ENCODE measurements at places on chromosomes 4 and X.
A peak's percentile ranks its signal among the peaks of the same experiment; 100 is the strongest.

DNA sequence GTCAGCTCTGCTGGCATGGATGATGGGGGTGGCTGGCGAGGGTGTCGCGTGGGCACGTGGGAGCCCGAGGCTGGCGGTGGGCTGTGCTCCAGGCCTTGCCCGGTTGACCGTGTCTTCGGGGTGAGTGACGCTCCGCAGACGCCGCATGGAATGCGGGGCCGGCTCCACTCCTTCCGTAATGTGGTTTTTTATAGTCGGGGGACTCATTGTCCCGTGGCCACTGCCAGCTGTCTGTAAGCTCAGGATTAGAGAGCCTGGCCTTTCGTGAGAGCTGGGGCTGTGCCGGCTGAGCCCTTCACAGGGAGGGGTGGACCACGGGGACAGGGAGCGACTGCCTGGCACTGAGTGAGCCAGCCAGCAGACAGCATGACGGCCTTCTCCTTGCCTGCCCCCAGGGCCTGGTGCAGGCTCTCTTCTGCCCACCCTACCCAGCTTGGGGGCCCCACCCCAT lies 20.4 kb downstream of the DOK7 start:
- DNase-seq = no peak

DNA sequence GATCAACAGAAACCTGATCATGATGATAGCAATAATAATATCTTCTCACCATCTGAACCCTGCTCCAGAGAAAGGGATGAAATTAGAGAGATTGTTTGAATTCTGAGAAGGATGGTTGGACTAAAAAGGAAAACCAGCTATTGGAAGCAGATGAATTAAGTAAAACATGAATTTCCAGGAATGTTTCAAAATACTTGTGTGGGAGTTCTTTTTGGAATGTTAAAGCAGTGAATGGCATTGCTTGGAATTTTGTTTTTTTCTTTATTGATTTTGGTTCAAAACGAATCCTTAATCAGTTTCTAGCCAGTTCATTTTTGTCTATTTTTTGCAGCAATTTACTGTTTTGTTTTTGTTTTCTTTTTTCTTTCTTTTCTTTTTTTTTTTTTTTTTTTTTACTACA lies 150.3 kb downstream of the NHS start:
- DNase-seq = no peak

GRCh38 chr4:55008166-55009056 lies 117.0 kb downstream of the KDR start:
- DNase-seq = no peak

DNA sequence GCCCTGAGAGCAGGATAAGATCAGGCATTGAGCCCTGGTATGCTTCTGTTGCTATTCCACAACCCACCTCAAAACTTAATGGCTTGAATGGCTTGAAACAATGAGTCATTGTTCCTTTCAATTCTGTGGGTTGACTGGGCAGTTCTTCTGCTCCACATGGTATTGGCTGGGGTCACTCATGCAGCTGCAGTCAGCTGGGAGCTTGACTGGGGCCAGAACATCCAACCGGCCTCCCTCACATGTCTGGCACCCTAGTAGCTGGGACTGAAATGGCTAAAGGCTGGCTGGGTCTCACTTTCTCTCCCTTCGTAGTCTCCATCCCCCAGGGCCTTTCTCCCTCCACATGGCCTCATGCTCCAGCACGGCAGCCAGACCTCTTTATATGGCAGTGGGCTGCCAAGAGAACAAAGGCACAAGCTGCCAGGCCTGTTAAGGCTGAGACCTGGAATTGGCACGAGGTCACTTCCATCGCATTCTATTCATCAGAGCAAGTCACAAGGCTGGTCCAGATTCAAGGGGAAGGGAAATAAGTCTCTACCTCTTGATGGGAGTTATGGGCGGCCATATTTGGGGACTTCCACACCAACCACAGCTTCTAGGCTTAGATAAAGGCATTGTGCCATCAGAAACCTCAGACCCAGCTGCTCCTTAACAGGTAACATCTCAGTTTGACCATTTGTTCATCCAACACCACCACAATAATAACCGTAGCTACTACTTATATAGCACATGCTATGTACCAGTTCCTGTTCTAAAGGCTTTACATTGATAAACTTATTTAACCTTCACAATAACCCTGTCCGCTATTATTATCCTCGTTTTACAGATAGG lies 159.7 kb upstream of the ATP6AP2 start:
- DNase-seq = no peak

DNA sequence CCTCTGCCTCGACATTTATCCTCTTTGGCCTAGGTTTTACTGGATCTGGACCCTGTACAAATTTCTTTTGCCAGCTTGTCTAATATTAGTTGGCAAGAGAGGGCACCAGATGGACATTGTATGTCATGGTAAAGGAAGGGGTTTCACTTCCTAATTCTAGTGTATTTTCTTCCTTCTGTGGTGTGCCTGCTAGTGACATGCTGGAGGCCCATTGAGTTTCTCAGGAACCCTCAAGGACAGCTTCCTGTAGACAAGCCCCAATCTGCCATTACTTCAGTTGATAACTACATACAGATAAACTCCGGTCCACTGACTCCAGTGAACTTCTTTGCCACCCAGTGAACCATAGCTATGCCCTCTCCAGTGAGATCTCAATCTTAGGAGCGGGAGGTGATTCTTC lies 116.9 kb downstream of the STPG2 start:
- no peak for DNase-seq

- DNase-seq = no peak
Observed at GRCh38 chr4:89290727-89291516, 16.7 kb downstream of the GPRIN3 start.

- no peak for DNase-seq
Observed at GRCh38 chr4:140382732-140383131, 9.3 kb downstream of the SCOC start.

- no peak for DNase-seq
Observed at GRCh38 chr4:185993328-185993973, 75.5 kb upstream of the TLR3 start.

DNA sequence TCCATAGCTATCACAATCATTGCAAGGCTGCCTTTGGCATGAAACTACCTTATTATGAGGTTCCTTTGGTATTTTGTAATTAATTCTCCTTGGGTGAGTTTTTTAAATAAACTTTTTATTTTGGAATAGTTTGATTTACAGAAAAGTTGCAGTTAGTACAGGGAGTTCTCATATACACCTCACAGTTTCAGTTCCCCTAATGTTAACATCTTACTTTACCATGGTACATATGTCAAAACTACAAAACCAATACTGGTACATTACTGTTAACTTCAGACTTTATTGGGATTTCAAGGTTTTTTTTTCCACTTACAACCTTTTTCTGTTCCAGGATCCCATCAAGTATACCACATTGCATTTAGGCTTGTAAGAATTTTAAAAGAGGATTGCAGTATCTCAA lies 52.0 kb upstream of the RGN start:
- DNase-seq = no peak

- peak; percentile 51 for DNase-seq
Observed at GRCh38 chrX:129403974-129404669, 119.2 kb downstream of the SMARCA1 start.

- no peak for DNase-seq
Observed at GRCh38 chrX:149563359-149563758, 13.6 kb upstream of the HSFX3 start.

- no peak for DNase-seq
Observed at GRCh38 chr4:7964890-7965662, 25.4 kb upstream of the AFAP1 start.

GRCh38 chr4:52069571-52069970 lies 18.5 kb downstream of the SPATA18 start:
- no peak for DNase-seq

DNA sequence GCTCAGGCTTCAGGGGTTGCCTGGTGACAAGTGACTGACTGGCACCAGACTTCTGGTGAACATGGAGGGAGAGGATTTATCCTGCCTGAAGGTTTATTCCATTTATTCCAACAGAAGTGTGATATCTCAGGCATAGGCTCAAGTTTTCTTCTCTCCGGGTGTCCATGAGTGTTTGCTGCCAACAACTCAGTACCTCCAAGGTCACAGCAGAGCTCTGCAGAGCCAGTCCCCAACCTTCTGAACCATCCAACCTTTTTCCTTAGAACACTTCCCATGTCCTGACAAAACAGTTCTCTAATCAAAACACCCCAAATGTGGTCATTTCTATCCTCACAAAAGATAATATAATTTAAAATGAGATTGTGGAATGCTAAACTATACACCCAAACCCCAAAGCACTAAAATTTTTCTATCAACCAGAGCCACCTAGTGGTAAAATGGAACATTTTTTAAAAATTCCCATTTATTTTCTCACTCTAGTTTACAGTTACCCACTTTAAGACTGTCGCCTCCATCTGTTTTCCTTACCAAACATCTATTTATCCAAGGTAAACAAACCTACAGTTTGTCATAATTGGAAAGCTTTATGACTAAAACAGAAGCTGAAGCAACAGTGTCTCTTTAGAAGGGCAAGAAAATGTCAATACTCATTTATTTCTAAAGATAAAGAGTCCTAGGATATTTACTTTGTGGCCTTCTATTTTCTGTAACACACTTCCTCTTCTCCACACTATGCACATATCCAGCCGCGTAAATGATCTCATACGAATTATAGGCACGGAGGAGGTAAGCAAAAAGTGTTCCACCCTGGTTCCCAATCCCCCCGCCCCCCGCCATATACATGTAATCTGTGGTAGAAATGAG lies 39.5 kb downstream of the TMEM154 start:
- DNase-seq = no peak

DNA sequence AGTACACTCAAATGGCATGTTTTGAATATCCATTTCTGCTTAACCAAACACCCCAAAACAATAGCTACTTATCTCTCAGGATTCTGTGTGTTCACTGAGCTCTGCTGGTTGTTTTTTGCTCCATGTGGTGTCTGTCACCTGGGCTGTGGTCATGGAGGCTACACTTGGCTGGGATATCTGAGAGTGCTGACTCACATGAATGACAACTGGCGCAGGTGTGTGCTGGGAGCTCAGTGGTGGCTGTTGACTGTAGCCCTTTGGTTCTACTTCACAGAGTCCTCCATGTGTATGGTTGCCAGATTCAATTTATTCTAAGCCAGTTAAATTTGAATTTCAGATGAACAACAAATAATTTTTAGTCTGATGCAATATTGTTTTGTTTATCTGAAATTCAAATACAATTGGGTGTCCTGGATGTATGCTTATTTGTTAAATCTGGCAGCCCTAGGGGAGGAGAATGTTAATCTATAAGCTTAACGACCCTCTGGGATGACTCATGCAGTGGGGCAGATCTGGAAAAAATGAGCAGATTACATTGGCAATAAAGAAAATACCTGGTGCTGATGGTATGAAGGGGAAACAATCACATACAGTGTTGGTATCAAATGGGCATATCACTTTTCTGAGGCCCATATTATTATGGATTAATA lies 28.2 kb upstream of the TCEAL4 start:
- no peak for DNase-seq

- DNase-seq = no peak
Observed at GRCh38 chr4:25351777-25352416, 25.2 kb upstream of the ANAPC4 start.

DNA sequence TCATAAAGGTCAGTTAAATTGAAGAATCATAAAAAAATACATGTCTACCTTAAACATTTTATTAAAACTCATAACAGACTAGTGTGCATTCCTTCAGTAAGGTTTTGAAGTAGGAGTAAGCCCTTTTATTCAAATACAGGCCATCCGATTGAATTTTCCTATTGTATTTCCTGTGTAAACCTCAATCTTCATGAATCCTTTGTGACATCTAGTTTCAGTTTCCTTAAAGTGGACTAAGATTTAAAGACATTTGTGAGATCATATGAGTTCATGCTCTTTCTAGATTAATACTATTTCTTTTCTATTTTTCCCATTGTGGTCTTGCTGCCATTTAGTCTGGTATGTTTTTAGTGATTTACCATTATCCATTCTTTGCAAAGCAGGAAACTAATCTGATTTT lies 644.7 kb upstream of the BOD1L1 start:
- no peak for DNase-seq

DNA sequence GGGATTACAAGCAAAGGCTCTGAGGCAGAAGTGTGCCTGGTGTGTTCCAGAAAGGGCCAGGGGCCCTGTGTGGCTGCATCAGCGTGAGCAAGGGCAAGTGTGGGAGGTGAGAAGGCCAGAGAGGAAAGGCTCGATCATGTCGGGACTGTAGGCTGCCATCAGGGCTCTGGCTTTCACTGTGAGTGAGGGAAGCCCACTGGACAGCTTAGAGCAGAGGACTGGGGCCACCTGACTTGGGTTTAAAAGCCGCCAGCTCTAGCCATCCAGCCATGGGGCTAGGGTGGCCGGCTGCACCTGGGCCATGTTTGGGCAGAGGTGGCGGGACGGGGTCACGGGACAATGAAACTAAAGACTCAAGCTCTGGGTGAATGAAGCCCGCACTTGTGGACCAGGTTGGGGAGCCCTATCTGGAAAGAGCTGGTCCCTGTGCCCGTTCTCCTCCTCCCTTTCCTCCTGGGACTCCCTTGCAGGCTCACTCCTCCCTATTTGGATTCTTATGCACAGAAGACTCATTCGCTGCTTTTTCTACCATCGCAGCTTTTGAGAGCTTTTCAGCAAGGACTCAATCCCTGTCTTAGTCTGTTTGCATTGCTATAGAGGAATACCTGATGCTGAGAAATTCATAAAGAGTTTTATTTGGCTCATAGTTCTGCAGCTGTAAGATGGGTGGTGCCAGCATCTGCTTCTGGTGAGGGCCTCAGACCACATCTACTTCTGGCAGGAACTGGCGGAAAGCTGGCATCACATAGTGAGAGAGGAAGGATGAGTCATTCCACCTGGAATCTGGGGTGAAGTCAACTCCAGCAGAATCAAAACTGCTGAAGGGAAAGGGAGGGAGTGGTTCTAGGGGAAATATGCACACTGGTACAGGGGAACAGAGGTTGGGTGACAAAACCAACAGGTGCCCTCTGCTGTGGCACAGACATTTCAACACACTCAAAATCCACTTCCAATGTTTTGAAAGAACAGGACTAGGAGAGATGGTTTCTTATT lies 15.3 kb downstream of the CTAG1B start:
- no peak for DNase-seq

GRCh38 chr4:178387756-178388155 lies 945.5 kb upstream of the AGA start:
- DNase-seq = no peak

- DNase-seq = peak; percentile 13
Observed at GRCh38 chr4:110953898-110954297, 331.0 kb upstream of the PITX2 start.

DNA sequence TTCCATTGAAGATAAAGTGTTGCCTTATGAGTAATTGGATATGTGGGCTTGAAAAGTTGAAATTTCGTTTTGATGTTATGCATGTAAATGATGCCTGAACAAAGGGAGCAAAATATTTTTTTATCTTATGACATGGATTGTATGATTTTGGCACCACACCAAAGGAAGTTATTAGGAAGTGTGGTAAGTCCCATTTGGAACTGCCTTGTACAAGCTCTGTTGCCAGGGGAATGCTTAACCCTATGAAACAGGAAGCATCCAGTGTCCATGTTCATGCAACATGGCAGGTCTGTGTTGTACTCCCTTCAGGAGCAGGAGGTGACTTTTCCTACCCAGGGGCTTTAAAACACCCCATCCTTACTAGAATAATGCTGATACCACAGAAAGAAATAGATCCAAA lies 13.2 kb downstream of the SMPX start:
- no peak for DNase-seq
